ENCODE measurements at places on chromosomes 11 and 22.

- no peak for DNase-seq
Measured at GRCh38 chr11:23201936-23202522, 341.8 kb upstream of the CCDC179 start.

GRCh38 chr11:45243967-45244366, 42.2 kb downstream of the SYT13 start:
- DNase-seq, result no peak

GRCh38 chr11:4639931-4640330, 2.7 kb downstream of the OR51D1 start:
- no peak for DNase-seq

DNA sequence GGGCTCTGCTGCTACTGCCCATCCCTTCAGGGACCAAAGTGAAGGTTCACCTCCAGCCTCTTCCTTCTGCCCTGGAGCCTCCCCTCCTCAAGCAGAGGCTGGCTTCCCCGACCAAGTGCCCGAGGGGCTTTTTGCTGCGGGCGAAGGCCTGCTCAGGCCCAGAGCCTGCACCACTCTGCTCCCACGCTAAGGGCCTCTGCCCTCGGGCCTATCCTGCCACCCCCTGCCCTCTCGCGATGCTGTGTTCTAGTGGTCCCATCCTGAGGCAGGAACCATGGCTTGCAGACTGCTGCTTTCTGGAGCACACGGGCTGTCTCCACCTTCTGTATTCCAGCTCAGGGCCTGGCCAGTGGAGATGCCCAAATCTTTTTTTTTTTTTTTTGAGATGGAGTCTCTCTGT, 8.9 kb upstream of the TNFRSF13C start:
- no peak for DNase-seq

GRCh38 chr22:44142421-44143104, 38.2 kb upstream of the PARVG start:
- no peak for DNase-seq

GRCh38 chr11:57276971-57277675, 40.1 kb upstream of the APLNR start:
- DNase-seq, result peak; percentile 61

DNA sequence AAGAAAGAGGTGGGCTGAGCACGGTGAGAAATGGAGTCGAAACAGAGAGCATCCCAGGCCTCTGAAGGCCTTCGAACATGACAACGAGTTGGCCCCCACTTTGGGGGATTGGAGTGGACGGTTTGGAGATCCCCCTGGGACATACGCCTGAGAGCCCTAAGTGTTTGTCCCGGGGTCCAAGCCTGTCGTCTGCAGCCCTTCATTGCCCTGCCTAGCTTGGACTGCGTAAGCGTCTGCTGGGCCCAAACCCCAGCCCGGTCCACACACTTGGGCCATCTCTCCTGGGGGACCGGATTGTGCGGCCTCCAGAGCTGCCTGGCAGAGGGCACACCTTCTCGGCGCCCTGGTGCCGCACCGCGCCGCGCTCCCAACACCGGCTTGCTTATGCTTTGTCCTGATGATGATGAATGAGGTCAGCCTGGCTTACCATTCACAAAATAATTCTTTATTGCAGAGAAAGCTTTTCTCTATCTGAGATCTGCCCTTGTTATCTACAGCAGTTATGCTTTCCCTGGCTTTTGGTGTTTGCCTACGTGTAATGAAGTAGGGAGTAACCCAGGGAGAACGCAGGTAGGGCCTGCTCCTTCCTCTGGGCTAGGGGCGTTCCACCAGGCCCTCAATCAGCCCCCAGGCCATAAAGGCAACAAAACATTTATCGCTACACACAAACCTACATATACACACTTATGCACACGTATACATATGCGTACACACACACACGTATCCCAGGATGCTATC, 85.9 kb upstream of the PPARA start:
- DNase-seq, result peak; percentile 27

- no peak for DNase-seq
Measured at GRCh38 chr22:39656495-39657490, 86.2 kb downstream of the CACNA1I start.

GRCh38 chr11:45658292-45658991, 7.0 kb downstream of the CHST1 start:
- peak; percentile 76 for DNase-seq

- DNase-seq, result no peak
Measured at GRCh38 chr11:2271077-2271326, 614 bp upstream of the ASCL2 start.

GRCh38 chr11:71370020-71370747, 78.0 kb downstream of the DHCR7 start:
- DNase-seq, result no peak

DNA sequence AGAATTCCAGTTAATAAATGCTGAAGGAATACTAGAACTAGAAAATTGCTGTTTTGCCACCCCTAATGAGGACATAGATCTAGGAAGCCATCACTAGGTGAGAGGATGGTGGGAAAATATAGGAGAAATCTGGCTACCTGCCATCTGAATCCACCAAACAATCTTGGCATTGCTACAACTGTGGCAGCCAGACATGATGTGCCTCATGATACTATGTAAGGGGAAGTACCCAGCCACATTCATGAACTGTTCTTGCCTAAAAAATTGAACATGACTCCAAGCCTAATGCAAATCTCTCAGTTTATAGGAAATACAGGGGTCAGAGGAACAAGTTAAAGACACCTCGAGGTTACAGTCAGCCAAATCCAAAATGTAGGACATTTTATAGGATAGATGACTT, 72.8 kb downstream of the SFI1 start:
- DNase-seq, result no peak

DNA sequence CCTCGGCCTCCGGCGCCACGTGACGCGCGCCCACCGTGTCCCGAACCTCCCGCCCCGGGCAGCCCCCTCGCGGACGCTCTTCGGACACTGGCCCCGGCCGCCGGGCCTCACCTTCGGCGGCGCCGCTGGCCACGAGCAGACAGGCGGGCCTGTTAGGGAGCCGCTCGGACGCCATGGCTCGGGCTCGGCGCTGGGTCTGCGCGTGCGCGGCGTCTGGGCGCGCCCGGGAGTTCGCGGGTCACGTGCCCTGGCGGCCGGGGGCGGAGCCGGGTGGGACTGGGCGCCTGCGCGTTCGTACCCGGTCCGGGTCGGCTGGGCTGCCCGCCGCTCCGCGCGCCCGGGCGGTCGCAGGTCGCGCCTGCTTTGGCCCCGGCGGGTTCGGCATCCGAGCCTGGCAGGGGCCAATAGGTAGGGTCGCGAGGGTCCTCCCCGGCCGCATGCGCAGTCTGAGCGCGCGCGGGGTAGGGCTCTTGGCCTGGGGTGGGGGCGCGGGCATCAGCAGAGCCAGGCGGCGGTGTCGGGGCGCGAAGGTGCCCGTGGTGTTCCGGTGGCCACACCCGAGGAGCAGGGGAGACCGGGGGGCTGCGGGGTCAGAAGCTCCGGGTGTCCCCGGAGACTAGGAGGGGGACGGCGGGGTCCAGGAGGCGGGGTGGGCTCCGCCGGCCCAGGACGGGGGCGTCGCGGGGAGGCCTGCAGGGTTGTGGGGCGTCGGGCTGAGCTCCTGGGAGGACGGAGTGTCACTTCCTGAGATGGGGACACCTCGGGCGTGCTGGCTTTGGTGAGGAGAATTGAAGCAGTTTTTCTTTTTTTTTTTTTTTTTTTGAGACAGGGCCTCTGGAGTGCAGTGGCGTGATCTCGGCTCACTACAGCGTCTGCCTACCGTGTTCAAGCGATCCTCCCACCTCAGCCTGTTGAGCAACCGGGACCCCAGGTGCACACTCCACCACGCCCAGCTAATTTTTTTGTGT, at the start of gene GATD1:
GATD1 (minus strand) TSS at position 200 of the 968 bp plus-strand sequence; CDS start at position 175, 25 bp downstream.
- DNase-seq, result peak; percentile 83

- no peak for DNase-seq
Measured at GRCh38 chr11:17475666-17476316, 854 bp downstream of the ABCC8 start.

DNA sequence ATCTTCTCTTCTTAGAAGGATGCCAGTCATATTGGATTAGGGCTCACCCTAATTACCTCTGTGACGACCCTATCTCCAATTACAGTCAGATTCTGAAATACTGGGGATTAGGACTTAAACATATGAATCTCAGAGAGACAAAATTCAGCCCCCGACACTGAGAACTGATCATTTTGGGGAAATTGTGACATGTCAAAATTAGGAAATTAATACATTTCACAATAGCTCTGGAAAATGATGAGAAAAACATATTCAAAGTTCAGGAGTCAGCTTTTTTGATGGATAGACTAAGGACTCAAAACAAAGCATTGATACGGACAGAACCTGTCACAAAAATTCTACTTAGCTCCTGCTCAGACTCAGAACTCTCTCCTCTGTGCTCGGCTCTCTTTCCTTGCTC, 40.8 kb downstream of the COMMD9 start:
- DNase-seq, result no peak
